ENCODE measurements at places on chromosomes 2 and 18. TPM values are rescaled to one million over a fixed set of nuclear protein-coding genes. Genes with fewer than 3 reads are reported as not detected.

The SERPINB13 gene
- 1.7 TPM for total RNA-seq

The DCDC2C gene
- 0.48 TPM for total RNA-seq

The TNFAIP6 gene
- total RNA-seq, result 34.1 TPM

- no peak for DNase-seq
These were observed 74.0 kb upstream of the ZBTB14 start for GRCh38 chr18:5369513-5369912.

DNA sequence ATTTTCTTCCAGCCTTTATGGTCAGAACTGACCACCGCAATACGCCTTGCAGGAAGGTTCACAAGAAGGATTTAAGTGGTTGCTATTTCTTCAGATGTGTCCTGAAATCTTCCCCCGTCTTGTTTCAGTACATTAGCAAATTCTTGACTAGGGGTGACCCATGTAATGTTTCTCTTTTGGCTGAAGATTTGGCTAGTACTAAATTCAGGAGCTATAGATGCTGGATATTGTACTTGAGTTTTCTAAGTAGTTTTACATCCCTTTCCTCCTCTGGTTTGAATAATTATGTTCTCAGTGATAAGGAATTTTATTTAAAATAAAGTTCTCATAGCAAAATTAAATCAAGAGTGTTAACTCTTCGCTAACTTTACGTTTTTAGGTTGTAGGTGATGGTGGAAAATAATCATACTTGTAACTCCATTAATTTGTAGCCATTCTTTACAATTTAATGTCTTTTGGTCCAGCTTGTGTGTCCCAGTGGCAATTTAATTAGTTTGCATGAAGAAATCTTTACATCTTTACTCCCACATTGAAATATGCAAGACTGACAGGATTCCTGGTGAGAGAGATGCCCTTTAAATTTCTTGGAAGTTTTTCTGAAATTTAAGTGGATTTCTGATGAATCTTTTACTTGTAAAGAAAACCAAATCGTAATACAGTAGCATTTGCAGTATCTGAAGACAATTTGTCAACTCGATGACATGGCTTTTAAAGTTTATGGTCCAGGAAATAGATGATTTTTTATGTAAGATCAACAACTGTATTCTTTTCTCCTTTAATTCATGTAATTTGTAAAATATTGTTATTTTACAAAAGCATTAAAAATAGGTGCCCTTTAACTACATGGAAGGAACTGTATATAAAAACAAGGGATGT, 2.8 kb downstream of the PHLPP1 start:
- no peak for DNase-seq

DNA sequence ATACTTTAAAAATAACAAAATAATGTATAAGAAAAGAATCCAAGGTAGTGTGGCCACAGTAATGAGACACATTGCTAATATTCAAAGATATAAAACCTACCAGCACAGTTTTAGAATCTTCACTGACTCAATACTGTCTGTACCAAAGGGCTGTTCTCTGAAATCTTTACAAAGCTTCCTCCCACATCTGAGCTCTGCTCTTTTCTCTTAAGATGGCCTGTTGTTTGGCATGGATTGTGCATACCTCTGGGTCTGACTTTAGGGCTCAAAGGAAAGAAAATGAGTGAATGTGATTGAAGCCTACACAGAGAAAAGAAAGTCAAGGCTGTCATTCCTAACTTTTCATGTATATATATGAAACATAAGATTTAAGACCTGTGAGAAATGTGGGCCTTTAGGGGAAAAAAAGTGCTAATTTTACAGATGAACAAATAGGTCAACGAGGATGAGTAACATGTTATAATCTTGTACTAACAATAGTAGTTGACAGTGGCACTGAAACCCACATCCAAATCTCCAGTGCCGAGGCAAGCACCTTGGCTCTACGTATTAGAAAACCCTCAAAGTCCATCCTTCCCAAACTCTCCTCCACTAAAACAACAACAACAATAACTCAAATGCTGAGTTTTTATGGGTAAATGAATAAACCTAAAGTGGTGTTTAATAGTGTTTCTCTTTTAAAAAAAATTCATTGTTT, 114.2 kb downstream of the ZNF521 start:
- DNase-seq, result no peak

GRCh38 chr2:79977792-79978191, 326.8 kb downstream of the LRRTM1 start:
- DNase-seq, result no peak

DNA sequence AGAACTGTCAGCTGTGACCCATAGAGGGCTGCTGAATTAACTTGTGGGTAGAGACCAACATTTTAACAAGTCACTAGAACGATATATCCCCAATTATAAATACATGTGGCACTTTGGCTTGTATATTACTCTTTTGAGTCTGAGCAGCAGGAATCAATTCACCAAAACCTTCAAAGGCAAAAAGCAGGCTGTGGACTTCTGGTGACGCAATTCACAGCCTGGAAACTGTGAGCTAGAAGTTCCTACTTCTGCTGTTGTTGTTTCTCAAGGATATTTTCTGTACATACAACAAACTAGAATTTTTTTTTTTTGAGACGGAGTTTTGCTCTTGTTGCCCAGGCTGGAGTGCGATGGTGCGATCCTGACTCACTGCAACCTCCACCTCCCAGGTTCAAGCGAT, 37.3 kb downstream of the PTCD3 start:
- no peak for DNase-seq

DNA sequence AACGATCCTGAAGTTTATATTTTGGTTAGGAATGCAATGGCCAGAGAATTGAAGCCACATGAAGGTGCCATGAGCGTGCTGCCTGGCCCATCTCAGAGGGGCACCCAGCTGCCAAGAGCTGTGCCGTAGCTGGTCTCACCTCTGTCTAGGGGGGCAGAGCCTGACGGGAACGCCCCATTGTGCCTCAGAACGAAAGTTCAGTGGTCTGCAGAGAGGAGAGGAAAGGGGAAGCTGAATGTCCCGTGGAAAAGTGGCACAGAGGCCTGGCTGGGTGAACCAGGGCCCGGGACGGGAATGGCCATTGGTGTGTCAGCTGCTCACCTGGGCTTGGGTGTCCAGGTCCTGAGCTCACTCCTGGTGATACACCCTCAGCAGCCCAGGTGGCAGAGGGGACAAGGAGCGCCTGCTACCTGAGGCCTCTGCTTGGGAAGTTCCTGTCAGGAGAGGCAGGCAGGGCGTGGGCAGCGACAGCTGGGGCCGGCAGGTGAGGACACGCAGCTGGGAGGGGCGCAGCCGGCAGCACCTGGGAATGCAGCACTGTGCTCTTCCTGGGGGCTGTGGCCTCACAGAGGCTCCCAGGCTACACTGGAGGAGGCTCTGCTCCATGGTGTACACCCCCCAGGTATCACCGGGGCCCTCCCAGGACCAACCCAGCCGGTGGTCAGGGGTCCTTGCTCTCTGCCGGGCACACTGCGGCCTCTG, 67.3 kb downstream of the PARD6G start:
- no peak for DNase-seq

DNA sequence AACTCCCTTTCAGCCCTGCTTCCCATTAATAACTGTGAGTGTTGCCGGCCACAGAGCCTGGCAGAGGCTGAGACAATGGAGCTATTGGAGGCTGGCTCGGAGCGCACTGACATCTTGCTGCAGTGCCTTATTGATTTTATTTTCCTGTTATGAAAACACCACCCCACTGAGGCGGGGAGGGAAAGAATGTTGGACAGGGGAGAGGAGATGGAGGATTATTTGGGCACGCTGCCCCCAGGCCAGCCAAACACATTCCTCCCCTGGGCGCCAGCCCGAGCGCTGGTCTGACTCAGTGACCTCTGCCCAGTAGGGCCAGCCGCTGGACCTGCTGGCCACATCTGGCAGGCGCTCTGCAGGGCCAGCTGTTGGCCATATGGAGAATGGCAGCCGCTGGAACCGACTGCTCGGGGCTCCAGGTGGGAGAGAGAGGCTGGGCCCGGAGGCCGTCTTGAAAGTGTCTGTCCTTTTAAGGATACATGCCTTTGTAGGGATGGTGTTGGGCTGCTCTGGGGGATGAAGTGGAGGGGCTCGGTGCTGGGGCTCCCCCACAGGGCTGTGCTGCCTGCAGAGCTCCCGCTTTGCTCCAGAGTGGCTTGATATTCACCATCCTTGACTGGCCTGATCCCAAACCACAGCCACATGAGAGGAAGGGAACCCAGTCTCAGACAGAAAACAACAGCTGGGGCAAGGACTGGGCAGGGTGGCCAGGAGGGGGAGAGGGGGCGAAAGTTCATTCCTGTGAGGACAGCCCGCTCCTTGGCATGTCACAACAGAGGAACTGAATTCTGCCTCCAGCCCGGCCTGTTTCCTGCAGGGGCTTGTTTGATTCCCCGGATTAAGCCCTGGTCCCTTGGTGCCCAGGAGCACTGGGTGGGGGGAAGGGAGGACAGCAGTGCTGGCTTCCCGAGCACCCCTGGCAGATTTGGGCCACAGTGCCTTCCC, 179.0 kb downstream of the KLHL29 start:
- DNase-seq, result peak; percentile 54

- DNase-seq, result no peak
These were observed 66.7 kb downstream of the RTN4 start for GRCh38 chr2:54983345-54984220.

- DNase-seq, result no peak
These were observed 234.9 kb downstream of the PHLPP1 start for GRCh38 chr18:62950246-62950645.

DNA sequence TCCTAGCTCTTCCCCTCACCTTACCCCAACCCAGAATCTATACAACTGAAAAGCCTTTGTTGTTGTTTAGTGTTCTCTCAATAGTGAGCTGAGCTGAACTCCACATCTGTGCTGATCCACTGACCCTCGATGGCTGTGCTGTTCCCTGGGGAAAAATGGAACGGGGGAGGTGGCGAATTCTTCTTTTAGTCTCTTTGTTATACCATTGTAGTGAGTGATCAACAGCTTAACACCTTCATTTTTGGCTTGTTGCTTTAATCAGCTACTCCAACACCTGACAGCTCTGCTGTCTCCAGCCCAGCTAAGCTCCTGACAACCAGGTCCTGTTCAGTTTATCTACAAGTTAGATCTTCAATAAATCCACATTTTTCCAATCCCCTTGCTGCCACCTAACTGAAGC, 25.7 kb downstream of the PLA2R1 start:
- no peak for DNase-seq
